ENCODE measurements at places on chromosomes 2 and 18.

- no peak for DNase-seq
Measured at GRCh38 chr2:101630224-101630949, 67.1 kb upstream of the MAP4K4 start.

DNA sequence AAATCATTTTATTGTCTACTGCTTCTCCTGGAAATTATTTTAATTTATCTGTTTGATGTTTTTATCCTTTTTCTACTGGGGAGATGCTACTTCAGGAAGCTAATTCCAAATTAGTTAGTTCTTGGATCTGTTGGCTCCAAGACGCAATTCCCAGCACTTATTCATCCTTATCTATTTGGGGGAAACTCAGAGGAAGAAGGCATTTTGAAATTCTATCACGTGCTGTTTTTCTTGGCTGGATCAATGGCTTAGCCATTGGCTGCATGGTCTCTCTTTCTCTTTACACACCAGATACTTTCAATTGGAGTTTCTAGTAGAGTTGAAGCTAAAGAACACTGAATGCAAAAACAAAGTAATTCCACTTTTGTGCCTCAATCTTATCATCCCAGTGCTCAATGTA, 98.3 kb downstream of the RAPGEF4 start:
- peak; percentile 78 for DNase-seq

GRCh38 chr18:71036783-71037182, 747.9 kb downstream of the SOCS6 start:
- DNase-seq: no peak

- no peak for DNase-seq
Measured at GRCh38 chr2:2742726-2743125, 411.7 kb upstream of the MYT1L start.

GRCh38 chr18:34795070-34795732, 85.1 kb downstream of the DTNA start:
- no peak for DNase-seq

Measured in fibroblast of lung (primary cell).